Colonic mucosa (tissue), 4 donors: ENCODE measurements at places on chromosomes 1 and 21. TPM values are rescaled to one million over a fixed set of nuclear protein-coding genes. Genes with fewer than 3 reads are reported as not detected.

GRCh38 chr1:201397675-201398074, 1.4 kb downstream of the LAD1 start:
- peak; percentile 87 for DNase-seq

DNA sequence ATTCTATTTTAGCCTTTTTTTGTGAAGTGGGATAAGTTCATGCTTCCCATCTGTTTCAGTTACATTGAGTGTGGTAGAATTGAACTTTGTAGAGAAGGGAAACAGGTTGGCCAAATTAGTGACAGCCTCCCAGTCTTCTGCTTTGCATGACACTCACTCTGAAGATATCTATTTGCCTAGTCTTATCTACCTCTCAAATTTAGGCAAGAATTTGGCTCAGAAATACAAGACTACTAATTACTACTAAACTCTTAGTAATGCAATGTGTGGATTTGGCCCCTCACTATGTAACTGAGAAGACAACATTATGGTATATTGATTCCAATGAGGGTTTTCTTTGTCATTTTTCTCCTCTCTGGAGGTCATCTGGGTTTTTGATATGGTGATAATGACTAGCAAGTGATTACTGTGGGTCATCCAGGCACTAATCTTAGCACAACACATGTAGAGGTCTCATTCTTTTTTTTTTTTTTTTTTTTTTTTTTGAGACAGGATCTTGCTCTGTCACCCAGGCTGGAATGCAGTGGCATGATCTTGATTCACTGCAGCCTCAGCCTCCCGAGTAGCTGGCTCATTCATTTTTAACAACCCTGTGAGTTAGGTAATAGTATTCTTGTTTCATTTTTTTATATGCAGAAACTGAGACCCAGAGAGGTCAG, 6.3 kb downstream of the FAM20B start:
- no peak for DNase-seq

DNA sequence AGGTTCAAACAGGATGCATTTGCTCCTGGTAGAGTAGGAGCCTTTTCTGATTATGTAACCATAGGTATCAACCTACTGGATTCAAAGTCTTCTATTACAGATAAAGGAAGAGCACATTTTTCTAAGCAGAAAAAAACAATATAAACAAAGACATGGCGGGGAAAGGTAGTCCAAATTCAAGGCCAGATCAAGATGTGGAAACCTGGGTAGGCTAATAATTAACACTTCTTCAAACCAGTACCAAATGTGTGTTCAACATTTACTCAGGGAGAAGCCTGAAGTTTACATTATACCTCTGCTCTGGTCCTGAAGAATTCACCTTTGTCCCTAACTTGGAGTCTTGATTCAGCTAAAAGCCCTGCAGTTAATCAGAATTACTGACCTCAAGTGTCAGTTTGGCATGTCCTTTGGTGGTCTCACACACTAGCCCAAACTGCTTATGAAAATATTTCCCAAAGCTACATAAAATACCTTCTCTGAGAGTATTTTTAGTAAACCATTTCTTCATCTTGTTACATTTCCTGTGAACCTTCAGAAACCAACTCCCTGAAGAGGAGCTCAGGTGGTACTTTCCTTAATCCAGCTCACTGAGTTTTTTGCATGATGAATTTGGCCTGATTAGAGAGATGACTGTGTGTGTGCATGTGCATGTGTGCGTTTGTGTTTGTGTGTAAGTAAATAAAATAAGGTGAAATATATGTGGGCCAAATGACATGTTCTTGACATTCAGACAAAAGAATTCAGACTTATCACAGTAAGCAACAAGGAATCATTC, 70.2 kb downstream of the TOR3A start:
- no peak for DNase-seq

GRCh38 chr1:183832459-183832858, 27.5 kb downstream of the RGL1 start:
- no peak for DNase-seq

GRCh38 chr1:58769809-58770320, 14.0 kb downstream of the JUN start:
- DNase-seq, result no peak

DNA sequence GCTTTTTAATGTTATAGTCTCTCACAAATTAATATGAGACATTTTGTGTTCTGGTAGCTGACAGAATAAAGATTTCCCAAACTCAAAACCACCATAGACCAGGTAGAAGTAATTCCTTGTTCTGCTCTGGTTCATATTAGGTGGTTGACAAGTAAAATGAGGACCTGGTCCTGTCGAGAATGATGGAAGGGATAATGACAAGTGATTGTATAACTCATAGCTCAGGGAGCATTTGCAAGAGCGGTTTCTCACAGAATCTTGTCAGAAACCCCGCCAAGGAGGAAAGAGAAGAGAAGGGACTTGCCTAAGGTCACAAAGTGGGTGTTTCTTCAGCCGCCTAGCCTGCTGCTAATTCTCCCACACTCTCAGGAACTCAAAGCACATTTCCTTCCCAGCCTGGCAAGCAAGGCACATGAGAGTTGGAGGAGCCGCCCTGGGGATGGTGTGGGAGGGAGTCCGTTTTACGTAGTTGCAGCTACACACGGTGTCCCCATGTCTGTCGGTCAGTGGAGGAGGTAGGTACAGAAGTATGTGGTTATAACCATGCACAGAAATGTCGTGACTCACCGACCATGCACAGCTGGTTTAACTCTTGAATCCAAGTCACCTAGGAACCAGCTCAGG, 46.5 kb downstream of the SAMD13 start:
- no peak for DNase-seq

DNA sequence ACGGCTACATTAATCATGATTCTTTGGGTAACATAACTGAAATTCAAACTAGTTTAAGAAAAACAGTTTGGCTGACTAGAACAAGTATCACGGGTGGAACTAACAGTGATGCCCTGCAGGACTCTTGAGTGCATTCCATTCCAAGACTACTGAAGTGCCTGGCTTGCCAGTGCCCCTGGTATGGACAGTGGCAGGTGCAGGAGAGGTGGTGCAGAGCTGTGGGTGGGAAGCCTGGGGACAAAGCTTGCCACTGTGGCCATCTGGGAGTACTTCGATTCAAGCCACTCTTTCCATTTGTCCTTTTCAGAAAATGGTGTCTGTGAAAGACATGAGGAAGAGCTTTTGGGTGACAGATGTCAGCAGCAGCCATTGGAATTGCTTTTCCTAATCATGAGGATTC, 166.5 kb downstream of the RRAGC start:
- no peak for DNase-seq

DNA sequence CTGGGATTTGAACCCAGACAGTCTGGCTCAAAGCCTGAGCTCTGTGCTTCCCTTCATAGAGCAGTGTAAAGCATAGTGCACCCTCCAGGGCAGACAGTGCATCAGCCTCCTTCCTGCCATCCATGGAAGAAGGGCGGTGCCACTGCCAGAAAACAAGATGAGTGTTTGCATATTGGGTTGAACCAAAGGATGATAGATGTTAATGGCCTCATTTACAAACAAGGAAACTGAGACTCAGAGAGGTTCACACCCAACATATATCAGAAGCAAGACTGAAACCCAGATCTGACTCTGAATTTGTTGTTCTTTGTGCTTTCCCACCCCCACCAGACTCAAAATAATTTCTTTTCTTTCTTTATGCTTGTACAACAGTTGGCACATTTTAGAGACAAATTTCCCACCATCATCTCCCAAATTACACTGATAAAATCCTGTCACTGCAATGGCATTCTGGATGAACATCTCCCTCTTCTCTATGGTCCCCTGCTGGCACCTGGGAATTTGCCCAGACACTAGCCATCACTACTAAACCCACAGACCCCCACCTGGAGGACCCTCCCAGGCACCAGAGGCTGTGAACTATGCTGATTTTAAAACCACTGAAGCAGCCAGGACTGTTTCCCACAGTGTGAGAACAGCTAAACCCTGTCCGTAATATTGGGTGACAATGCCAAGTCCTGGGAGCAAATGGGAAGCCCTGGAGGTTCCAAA, 45.4 kb upstream of the MPZL1 start:
- DNase-seq, result peak; percentile 39

- no peak for DNase-seq
These were observed 3.6 kb downstream of the LEPR start for GRCh38 chr1:65423884-65424572.

- DNase-seq, result peak; percentile 36
These were observed 45.5 kb downstream of the VPS13D start for GRCh38 chr1:12275370-12275769.

DNA sequence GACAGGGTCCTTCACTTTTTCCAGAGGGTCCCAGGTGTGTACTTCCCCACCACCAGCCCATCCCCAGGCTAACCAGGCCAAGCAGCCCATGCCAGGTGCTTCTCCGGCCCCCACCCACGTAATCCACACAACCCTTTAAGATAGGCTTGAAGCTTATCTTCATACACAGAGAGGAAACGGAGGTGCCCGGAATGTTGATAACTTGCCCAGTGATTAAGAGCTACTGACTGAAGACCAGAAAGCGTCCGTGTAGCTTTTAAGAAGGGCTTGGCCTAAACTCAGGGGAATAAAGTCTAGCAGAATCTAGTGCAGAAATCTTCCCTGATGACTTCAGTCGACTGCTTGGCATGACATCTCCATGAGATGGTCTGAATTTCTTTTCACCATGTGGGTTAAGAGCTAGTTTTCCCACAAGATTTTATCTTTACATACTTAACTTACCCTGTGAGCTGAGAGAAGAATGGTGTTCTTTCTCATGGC, 138.7 kb downstream of the GALNT2 start:
- DNase-seq, result peak; percentile 44

- no peak for DNase-seq
These were observed 131.4 kb downstream of the ST6GALNAC5 start for GRCh38 chr1:76998582-76999223.

DNA sequence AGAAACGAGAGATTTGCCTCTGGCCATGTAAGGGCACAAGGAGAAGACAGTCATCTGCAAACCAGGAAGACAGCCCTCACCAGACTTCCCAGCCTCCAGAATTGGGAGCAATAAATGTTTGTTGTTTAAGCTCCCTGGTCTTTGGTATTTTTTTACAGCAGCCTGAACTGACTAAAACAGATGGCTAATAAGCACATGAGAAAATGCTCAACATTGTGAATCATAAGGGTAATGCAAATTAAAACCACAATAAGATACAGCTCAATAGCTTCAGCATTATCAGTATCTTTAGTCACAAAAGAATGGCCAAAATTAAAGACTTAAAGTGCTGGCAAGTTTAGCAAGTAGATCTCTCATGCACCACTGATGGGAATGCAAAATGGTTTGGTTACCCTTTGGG, 11.7 kb downstream of the UBE2G2 start:
- no peak for DNase-seq

- no peak for DNase-seq
These were observed 20.1 kb downstream of the TFAP2E start for GRCh38 chr1:35592991-35593769.

DNA sequence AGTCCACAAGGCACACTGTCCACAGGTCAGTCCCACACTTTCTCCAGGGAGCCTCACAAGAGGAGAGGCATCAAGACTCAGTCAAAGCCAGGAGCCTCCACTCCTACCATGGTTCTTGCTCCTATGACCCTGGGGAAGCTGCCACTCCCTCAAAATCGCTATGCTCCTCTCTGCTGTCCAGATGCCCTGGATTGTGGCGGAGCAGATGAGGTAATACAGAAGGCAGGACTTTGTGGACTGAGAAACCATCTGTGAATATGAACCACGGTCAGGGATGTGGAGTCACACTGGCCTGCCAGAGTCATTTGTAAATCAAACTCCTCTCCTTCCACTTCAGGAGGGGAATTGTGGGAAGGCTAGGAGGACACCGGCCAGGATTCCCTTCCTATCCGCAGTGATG, 20.6 kb downstream of the VWA5B1 start:
- DNase-seq, result no peak

DNA sequence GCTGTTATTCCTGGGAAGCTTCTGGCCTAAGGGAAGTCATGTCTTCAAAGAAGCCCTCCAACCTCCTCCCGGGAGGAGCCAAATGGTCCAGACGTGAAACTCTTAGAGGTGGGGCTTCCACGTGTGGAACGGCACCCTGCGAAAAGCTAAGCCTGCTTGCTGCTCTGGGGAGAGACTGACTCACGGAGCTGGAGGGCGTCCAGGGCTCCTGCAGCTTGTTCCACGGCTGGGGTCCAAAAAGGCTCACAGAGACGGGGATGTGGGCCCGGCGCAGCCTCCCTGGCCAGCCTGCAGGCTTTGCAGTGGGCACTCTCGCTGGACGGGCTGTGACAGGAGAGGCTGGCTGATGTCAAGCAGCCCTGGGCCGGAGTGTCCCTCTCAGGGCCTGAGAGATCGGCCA, 105.1 kb downstream of the COLGALT2 start:
- peak; percentile 42 for DNase-seq

GRCh38 chr21:31107176-31107785, 69.0 kb upstream of the KRTAP19-8 start:
- DNase-seq, result no peak

DNA sequence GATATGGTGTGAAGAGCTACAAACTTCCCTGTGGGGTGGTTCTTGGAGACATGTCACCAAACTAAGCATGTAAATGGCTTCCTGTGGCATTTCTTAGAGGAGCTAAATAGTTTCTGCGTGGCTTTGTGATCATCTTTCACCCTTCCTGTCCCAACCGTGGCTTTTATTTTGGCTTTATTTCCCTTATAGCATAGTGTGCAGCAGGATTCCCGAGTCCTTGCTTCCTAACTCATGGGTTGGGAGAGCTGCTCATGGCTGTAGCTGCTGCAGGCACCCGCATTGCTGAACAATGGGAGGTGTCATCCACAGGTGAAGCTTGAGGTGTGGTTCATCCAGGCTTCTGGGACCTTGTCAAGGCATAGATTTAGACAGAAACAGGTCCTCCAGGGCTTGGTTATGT, 192.0 kb downstream of the SDCCAG8 start:
- DNase-seq, result no peak

DNA sequence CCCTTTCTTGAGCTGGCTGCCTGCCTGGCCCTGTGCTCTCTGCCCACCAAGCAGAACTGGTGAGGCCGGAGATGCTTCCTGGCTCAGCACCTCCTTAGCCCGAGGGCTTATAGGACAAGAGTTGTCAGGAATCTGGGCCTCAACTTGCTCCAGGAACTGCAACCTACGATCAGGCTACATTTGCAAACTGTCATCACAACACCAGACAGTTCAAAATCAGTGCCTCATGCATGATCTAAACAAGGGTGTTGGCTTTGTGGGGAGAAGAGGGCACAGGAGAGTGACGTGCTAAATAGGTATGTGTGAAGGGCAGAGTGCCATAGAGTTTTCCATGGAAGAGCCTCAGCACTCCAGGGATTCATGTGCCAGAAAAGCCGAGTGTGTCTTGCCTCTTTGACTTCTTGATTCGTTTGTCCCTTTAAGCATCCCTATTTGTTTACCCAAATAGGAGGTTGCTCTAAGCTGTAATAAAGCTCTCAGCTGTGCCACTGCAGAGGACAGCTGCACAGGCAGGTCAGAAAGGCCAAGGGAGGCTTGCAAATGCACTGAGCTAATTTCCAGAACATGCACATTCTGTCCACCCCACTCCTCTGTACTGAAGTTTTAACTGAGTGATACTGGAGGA, 30.2 kb upstream of the NEK2 start:
- DNase-seq, result no peak

GRCh38 chr1:171852272-171852671, 11.0 kb downstream of the DNM3 start:
- DNase-seq, result no peak

GRCh38 chr1:6987940-6988339, 202.7 kb downstream of the CAMTA1 start:
- no peak for DNase-seq

The RIMS3 gene
- 9.5 TPM for total RNA-seq

The HSD3B1 gene
- not detected for total RNA-seq

The PTGS2 gene
- 14.9 TPM for total RNA-seq

The RHBG gene
- not detected for total RNA-seq

The SRGAP2 gene
- 26.1 TPM for total RNA-seq

The CORT gene
- 0.44 TPM for total RNA-seq

The CYP4Z1 gene
- not detected for total RNA-seq

The ARHGAP30 gene
- total RNA-seq, result 3.5 TPM

The USH2A gene
- total RNA-seq, result 0.02 TPM
